Left renal cortex interstitium (tissue), 4 donors: ENCODE measurements at places on chromosomes 12 and 14. TPM values are rescaled to one million over a fixed set of nuclear protein-coding genes. Genes with fewer than 3 reads are reported as not detected.

DNA sequence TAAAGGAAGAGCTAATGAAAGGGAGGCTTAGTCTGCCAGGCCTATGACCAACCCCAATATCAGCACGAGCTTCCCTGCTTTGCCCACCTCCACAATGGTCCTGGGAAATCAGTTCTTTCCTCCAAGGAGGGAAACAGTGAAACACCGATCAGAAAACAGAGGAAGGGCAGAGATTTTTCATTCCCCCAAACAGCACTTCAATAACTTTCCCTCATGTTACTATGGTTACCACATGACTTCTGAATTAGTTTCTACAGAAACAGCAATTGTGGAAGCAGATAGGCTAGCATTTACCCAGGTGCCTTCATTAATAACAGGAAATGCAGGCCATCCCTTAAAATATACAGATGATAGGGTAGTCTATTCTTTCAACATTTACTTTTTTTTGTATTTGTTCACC lies 35.9 kb downstream of the TRIM9 start:
- DNase-seq = no peak

NINJ2 gene
- polyA plus RNA-seq = 1.5 TPM

PRKCH gene
- 14.9 TPM for polyA plus RNA-seq

NANOG gene
- polyA plus RNA-seq = 0.11 TPM

DNA sequence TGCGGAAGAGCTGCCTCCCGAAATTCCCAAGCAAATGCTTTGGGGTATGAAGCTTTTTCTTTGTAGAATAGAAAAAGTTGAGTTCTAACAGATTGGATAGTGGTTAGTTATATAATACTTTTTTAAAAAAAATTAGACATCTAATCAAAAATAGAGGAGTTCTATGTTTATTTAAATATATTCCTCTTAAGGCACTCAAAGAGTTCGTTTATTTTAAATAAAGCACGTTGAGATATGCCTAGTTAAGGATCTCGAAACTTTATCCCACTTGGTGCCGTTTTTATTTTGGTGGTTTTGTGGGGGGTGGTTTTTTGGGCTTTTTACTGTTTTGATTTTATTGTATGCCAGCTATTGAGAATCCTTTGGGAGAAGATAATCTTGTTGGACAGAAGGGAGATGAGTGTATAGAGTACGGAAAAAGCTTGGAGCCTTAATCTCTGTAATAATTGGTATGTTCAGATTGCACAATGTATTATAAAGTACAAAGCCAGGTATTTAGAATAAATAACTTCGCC lies 10.7 kb upstream of the SNAPC1 start:
- no peak for DNase-seq

ALX1 gene
- 52.6 TPM for polyA plus RNA-seq

DNA sequence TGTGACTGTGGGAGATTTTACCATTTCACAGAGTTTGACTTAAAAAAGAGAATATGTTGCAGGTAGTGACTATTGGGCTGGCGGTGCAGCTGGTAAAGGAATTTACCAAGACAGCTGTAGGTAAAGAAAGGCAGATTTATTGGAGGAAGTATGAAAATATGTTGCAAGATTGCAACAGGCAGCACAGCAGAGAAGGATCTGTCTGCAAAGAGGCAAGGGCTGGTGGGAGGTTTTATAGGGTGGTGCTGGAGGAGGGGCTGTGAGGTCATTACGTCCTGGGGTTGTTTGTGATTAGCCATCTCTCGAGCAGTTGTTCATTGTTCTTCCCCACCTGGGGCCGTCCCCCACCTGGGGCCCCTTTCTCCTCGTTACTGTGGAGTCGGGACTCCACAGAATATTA lies 62.1 kb downstream of the ACACB start:
- no peak for DNase-seq

- no peak for DNase-seq
Observed at GRCh38 chr14:67886191-67886590, 66.6 kb downstream of the RAD51B start.

DNA sequence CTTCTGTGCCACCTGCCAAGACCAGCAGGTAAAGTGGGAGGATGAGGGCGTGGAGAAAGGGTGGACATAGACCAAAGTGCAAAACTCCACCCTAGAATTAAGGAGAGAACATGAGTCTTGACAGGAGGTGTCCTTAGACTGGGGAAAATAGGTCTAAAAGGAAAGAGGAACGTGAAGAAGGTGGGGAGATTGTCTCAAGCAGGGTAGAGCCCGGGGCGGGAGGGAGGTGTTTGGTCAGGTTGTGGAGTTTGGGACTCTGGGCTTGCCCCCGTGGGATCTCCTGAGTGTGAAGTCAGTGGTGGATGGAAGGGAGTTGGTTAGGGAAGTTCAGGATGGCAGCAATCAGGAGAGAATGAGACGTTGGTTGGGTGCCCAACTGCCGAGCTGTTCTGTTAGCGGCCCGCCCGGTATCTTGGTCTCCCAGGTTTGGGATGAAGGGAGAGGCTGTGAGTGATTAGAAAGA lies 386 bp downstream of the DGKA start:
- DNase-seq = no peak

DNA sequence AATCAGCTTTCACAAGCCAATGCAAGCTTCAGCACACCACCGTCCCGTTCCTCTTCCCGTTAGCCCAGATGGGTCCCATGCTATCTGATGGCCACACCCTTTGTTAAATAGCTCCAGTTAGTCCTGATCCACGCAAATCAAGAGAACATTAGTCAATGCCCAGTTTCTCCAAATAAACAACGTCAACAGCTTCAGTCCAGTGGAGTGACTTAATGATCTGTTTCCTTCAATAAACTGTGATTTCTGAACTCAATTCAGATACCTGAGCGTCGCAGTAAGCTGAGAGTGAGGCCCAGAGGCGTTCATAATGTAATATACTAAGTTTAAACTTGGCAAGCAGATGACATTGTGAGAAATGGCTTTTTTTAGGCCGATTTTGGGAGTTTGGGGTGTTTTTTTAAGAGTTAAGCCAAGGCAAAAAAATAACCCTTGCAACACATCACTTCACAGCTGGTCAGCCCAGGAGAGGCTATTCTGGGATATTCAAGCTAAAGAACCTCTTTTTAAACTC lies 112.3 kb downstream of the ZFP36L1 start:
- no peak for DNase-seq

SLC25A47 gene
- not detected for polyA plus RNA-seq

DNA sequence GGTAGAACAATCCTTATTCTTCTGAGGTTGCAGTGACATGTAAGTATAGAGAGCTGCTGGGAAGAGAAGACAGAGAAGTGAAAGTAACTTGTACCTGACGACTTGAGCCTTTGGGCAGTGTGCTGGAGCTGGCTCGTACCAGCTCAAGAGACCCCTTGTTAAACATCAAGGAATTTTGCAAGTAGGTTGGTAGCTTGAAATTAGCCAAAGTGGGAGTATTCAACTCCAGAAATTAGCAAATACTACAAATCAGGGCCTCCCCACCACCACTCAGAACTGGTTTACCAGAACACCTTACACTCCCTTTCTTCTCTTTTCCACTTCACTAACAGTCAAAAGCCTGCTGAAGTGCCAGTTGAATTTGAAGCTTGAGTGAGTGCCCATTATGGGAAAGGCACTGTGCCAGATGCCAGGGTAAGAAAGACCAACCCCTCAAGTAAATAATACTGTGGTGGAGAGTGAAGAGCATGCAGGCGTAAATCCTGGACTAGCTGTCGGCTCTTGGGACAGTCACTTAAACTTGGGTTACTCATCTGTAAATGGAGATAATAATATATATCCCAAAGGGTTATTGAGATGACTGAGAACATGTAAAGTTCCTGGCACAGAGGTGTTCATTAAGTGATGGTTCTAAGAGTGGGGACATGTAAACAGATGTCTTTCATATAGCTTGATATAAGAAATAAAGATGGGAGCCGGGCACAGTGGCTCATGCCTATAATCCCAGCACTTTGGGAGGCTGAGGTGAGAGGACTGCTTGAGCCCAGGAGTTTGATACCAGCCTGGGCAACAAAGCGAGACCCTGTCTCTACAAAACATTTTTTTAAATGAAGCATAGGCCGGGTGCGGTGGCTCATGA lies 27.0 kb upstream of the EID3 start:
- no peak for DNase-seq

C12orf42 gene
- polyA plus RNA-seq = not detected

DNA sequence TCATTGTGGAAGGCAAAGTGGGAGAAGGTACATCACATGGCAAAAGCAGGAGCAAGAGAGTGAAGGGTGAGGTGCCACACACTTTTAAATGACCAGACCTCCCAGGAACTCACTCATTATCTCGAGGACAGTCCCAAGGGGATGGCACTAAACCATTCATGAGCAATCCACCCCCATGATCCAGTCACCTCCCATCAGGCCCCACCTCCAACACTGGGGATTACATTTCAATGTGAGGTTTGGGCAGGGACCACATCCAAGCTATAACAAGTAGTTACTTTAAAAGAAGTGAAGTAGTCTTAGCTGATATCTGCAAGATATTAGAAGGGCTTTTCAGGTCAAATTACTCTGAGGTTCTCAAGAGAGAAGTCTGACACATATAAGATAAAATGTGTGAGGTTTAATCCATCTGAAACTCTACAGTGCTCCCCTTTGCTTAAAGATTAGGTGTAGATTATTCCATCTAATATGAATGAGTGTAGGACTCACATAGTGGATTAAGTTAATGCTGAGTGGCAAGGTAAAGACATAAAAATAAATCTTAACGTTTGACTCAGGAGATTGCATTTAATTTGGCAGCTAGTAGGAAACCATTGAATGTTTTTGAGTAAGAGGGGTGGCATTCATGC lies 130.8 kb downstream of the TMX1 start:
- DNase-seq = no peak

DNA sequence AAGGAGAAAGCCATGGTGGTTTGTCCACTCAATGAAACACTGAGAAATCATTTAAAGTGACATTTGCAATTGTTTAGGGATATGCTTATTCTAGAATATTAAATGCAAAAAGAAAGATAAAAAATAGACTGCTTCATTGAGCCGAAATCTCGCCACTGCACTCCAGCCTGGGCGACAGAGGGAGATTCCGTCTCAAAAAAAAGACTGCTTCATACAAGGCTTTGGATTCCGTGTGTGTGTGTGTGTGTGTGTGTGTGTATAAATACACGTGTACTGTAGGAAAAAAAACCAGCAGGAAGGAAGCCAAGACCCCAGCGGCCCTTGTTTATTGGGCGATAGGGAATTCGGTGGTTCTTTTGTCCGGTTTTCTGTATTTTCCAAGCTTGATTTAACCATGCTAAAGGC lies 3.2 kb upstream of the ZNF839 start:
- DNase-seq = peak; percentile 63
